Spleen (tissue), 13 donors: ENCODE measurements at places on chromosomes 2 and 18. TPM values are rescaled to one million over a fixed set of nuclear protein-coding genes. Genes with fewer than 3 reads are reported as not detected.

The TUBA3E gene
- not detected for total RNA-seq

The KCNJ13 gene
- not detected for total RNA-seq

The TMEM169 gene
- total RNA-seq = 0.94 TPM

The ZSWIM2 gene
- not detected for total RNA-seq

The TM4SF20 gene
- total RNA-seq = not detected

The KCNG2 gene
- 3.2 TPM for total RNA-seq

The GLI2 gene
- total RNA-seq = 2.4 TPM

The BOLL gene
- total RNA-seq = not detected

The MYO7B gene
- 32.3 TPM for total RNA-seq

The TNP1 gene
- total RNA-seq = not detected

The TSPYL6 gene
- total RNA-seq = not detected

The EPG5 gene
- 48.5 TPM for total RNA-seq

The ARHGAP15 gene
- 142 TPM for total RNA-seq

The ATP6V1C2 gene
- 1.3 TPM for total RNA-seq

The UCN gene
- total RNA-seq = 2.2 TPM

The DLX1 gene
- total RNA-seq = not detected

The CIB4 gene
- not detected for total RNA-seq
